ENCODE measurements at places on chromosomes 16 and 17. TPM values are rescaled to one million over a fixed set of nuclear protein-coding genes. Genes with fewer than 3 reads are reported as not detected.

- H3K4me1 ChIP-seq: no peaks in the 10 kb centered on the region
- no peak overlapping the region for H3K4me3 ChIP-seq
- no peaks in the 10 kb centered on the region for H3K36me3 ChIP-seq
- H3K27me3 ChIP-seq: no peaks in the 10 kb centered on the region
- no peak for DNase-seq
Measured at GRCh38 chr16:83312015-83312717, 495.6 kb upstream of the HSBP1 start.

- DNase-seq: no peak
- no peak overlapping the region for H3K4me3 ChIP-seq
- no peaks in the 10 kb centered on the region for H3K36me3 ChIP-seq
- H3K27ac ChIP-seq: no peak overlapping the region
- no peaks in the 10 kb centered on the region for H3K27me3 ChIP-seq
Measured at GRCh38 chr16:2701272-2701671, 18.8 kb downstream of the PRSS27 start.

GRCh38 chr17:412211-413015 is 59.8 kb upstream of the RPH3AL start:
- no peaks in the 10 kb centered on the region for H3K27me3 ChIP-seq
- no peak overlapping the region for H3K27ac ChIP-seq
- DNase-seq: peak; percentile 77
- H3K36me3 ChIP-seq: no peaks in the 10 kb centered on the region
- peaks cover 4% of the 10 kb centered on the region for H3K4me1 ChIP-seq

- H3K27ac ChIP-seq: no peak overlapping the region
- peaks cover 63% of the 10 kb centered on the region for H3K4me1 ChIP-seq
- no peaks in the 10 kb centered on the region for H3K36me3 ChIP-seq
- DNase-seq: no peak
Measured at GRCh38 chr16:79100447-79100846, 500.1 kb downstream of the MAF start.

DNA sequence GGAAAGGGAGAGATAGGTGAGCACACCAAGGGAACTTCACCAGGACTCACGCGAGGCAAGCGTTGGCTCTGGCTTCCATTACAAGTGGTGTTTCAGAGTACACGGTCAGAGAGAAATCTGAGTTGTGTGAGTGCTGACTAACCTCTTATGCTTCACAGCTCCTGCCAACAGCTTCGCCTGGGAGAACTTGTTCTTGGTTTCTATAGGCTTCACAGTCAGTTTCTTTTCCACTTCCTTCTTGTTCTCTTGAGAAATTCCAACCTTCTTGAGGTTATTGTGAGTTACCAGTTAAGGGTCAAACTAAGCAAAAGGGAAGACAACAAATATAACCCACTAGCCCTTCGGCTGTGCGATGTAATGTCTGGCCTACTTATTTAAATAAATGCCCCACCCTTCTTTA is 18.9 kb downstream of the PSME3IP1 start:
- peaks cover 18% of the 10 kb centered on the region for H3K36me3 ChIP-seq
- no peak overlapping the region for H3K4me3 ChIP-seq
- no peak for DNase-seq
- H3K27ac ChIP-seq: no peak overlapping the region
- peaks cover 14% of the 10 kb centered on the region for H3K4me1 ChIP-seq
- no peaks in the 10 kb centered on the region for H3K27me3 ChIP-seq

- no peaks in the 10 kb centered on the region for H3K36me3 ChIP-seq
- H3K27ac ChIP-seq: no peak overlapping the region
- H3K27me3 ChIP-seq: no peaks in the 10 kb centered on the region
- no peak overlapping the region for H3K4me3 ChIP-seq
Measured at GRCh38 chr16:22284637-22285036, 12.6 kb upstream of the POLR3E start.

The OSGIN1 gene
- 0.77 TPM for total RNA-seq

All from neural progenitor cell (in vitro differentiated cells).